LHCN-M2 (cell line): ENCODE measurements at places on chromosomes 5 and 9.

GRCh38 chr9:124084087-124084486 lies 72.5 kb downstream of the LHX2 start:
- no peak for DNase-seq

- no peak for DNase-seq
Observed at GRCh38 chr5:5490774-5491347, 68.4 kb downstream of the ICE1 start.

DNA sequence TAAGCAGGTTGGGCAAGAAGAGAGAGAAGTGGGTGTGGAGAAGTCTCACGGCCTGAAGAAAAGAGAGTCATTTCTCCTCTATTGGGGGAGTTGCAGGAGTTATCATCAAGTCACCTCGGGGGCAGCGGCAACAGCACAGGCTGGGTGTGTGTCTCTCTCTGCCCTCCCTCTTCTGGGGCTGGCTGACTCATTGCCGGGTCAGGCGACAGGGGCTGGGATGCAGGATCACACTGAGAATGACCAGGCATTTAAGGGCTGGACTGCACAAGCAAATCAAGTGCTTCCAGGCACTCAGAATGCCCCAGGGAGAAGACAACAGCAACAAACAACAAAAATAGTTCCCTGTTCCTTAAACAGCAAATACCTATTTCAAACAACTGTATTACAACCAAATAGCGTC lies 6.3 kb upstream of the EQTN start:
- peak; percentile 14 for DNase-seq

- DNase-seq = peak; percentile 26
Observed at GRCh38 chr5:136619556-136619955, 254.2 kb upstream of the TRPC7 start.

- peak; percentile 19 for DNase-seq
Observed at GRCh38 chr5:178155065-178155464, 1.4 kb upstream of the NHP2 start.

GRCh38 chr5:127556609-127557334 lies 39.3 kb downstream of the PRRC1 start:
- no peak for DNase-seq

GRCh38 chr5:91956738-91957137 lies 573.6 kb upstream of the ARRDC3 start:
- no peak for DNase-seq

- no peak for DNase-seq
Observed at GRCh38 chr9:6695121-6695814, 49.7 kb upstream of the GLDC start.

GRCh38 chr9:105639936-105640335 lies 22.3 kb upstream of the TAL2 start:
- DNase-seq = no peak
